ENCODE measurements at places on chromosomes 7 and 10.

GRCh38 chr7:12594122-12594897 is 23.8 kb downstream of the SCIN start:
- DNase-seq = no peak

- DNase-seq = no peak
Observed at GRCh38 chr7:153847828-153848227, 204.4 kb upstream of the DPP6 start.

DNA sequence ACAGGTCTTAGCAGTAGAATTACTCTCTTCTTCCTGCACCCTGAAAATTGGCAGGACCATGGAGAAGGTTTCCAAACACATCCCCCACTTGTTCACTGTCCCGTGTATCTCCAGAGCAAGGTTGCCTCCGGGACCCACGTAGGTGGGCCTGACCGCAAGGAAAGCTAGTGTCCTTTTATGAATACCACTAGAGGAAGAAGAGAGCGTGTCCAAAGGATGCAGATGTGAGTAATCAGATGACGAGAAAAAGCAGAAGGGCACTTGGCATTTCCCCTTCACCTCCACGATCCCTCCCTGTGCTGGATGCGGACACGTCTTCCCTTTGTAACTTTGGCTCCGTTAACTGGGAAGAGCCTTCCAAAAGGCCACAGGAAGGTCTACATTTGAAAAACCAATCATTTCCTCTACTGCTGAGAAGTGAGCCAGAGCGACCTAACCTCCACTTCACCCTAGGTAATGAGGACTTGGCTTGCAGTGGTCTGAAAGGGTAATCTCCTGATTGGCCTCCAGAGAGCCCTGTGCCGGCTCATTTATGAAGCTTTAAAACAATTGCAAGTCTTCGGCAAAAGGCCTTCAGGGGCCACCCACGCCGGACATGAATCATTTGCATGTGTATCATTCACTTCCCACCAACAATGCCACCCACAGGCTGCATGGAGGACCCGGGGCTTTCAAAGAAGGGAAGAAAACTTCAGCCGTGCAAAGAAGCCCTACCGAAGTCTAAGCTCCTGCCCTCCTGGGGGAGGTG is 55.4 kb downstream of the LYZL1 start:
- DNase-seq = no peak

- DNase-seq = no peak
Observed at GRCh38 chr10:107081644-107082043, 82.9 kb downstream of the SORCS1 start.

DNA sequence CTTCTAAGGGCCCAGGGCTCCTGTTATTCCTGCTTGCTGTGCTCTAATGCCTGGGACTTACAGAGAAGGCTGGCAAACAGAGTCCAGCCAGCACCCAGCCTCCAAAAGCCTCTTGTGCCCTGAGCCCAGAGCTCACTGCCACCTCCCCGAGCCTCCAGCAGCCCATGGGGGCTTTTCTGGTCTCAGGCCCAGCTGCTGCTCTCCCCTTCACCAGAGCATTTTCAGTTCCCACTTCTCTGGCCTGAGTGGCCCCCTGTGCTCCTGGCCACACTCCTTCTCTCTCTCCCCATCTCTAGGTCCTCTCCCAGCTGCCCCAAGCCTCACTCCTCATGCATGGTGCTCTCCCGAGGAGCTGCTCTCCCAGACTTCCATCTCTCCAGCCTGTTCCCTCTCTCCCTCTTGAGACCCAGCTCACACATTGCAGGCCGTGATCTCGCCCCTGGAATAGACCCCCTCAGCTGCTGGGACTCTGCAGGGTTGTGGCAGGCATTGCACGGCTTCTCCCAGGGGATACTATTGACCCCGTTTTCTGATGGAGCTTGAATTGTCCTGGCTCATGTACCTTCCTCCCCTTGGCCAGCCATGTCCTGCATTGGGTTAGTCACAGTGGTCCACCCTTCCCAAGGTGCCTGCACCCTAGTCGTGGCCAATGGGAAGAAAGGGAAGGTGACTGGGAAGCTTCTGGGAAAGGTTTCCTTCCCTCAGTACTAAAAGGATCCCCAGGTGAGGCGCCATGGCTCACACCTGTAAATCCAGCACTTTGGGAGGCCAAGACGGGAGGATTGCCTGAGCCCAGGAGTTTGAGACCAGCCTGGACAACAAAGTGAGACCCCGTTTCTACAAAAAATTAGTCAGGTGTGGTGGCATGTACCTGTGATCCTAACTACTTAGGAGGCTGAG is 9.0 kb upstream of the RASSF4 start:
- no peak for DNase-seq

GRCh38 chr10:62627983-62628382 is 176.5 kb upstream of the ADO start:
- DNase-seq = no peak

- no peak for DNase-seq
Observed at GRCh38 chr7:35030848-35031247, 6.4 kb downstream of the DPY19L1 start.

DNA sequence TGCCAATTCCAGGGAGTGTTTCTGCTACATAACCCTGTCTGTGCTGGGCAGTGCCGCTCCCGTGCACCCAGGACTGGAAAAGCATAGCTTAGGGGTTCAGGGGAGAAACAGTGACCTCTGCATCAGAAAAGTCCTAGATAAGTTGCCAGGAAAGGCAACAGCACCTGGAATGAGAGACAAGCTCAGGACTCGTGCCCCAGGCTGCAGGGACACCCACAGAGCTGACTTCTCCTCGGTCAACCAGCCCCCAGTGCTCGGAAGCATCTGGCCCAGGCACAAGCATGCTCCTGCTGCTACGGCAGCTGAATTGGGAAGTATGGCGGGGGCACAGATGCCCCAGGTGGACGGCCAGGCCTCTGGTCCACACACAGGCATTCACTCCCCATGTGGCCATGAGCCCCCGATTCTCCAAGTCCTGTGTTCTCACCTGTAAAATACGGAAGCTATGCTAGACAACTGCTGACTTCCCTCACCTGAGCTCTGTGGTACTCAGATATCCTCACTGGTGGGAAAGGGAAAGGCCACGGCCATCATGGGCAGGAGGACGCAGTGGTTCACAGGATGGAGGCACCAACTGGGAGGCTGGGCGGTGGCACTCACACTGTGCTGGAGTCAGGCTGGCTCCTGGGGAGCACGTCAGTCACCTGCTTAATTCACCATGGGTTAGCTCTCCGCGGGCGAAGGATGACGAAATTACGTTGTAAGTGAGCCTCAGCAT is 220.5 kb downstream of the PTPRN2 start:
- DNase-seq = no peak

- no peak for DNase-seq
Observed at GRCh38 chr10:132862485-132863420, 76.8 kb upstream of the NKX6-2 start.

GRCh38 chr10:49373361-49373760 is 22.5 kb downstream of the DRGX start:
- no peak for DNase-seq

GRCh38 chr10:59771162-59771807 is 18.0 kb upstream of the MRLN start:
- DNase-seq = no peak

DNA sequence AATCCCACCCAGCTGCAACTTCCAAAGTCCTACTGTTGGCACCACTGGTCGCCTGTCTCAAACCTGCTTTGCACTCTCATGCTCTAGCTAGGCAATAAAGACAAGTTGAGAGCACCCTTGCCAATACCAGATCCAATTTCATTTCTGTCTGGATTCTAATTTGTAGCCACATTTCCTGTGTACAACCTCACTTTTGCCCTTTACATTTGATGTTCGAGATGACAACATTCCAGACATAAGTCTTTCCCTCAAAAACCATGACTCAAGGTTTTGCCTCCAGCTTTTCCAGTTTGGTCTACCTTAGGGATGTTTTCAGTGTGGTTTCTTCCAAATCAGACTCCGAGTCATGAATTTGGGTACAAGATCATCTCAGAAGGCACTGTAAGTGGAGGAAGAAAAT is 309.0 kb downstream of the GPAM start:
- DNase-seq = no peak

DNA sequence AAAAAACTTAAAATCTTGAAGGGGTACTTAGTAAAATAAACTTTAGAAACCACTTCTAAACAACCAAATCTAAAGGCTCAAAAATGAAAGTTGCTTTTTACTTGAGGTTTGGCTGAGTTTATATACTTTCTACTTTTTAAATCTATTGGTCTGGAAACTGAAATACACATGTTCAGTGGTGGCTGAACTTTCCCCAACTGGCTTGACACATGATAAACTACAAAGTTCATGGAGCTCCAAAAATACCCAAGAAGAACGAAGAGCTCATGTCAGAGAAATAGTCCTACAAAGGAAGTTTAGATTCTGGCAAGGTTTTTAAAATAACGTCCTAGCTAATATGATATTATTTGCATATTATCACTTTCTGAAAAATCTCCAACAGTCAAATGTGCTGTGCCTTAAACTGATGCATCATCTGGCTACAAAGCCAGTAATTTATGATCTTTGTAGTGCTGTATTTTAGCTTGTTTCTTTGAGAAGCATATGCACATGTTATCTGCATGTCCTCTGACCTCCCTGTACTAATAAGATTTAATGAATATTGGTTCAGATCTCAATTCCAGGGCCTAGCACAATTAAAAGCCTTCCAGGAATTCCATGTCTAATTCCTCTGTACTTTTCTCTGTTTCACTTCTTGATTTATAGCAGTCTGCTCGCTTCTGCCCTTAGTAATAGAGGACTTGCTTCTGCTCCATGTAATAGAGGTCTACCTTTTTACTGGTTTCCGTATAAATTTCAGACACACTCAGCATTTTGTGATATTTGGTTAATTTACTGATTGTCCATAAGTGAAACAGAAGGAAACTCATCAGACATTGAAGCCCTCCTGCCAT is 28.2 kb downstream of the SEMA3C start:
- DNase-seq = no peak

DNA sequence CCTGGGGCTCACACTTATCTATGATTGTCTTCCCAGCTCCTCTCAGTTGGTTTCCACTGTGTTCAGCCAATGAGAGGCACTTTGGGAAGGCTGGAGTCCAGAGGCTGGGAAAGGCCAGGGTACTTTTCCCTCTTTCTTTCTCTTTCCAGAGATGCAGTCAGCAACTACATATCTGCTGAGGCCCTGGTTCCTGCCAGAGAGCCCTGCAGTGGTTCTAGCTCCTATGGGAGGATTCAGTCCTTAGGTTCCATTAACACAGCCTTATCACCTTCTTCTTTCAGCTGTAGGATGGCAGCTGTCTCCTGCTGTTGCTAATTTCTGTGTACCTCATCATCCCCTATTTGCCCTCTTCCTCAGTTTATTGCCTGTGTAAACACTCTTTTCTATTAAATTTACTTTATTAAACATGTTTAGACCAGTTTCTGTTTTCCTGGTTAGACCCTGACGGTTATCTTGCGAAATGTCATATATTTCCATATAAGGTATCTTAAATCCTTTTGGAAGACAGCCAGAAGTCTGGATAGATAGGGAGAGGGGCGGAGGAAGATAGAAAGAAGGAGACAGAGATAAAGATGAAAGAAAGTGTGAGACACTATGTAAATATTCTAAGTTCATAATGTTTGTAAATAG is 100.3 kb downstream of the HGF start:
- DNase-seq = no peak

DNA sequence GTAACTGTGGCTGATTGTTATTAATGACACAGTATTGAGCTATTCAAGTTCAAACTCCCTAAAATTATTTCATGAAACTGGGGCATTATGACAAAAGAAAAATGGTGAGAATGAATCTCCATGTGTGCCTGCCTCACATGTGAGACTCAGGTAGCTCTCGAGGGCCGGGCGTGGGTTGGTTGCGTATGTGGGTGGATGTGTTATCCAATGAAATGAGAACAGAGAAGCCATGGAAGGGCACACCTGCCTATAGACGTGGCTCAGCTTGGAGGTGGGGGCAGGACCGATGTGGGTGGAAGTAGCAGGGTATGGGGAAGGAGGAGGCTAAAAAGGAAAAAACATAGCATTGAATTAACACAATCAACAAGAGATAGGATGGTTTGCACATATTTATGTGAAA is 96.5 kb downstream of the AOAH start:
- DNase-seq = no peak

DNA sequence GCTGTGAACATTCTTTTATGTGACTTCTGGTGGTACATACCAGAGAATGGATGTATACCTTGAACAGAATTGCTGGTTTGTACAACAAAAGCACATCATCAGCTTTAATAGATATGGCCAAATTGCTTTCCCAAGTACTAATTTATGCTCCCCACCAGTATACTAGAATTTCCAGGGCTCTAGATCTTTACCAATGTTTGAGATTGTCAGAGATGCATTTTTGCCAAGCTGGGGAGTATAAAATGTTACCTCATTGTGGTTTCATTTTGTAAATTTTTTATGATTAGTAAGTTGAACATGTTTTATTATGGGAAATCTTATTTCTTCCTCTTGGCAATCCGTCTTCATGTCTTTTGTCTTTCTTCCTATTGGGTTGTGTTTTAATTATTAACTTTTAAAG is 179.9 kb upstream of the TMEM106B start:
- no peak for DNase-seq

DNA sequence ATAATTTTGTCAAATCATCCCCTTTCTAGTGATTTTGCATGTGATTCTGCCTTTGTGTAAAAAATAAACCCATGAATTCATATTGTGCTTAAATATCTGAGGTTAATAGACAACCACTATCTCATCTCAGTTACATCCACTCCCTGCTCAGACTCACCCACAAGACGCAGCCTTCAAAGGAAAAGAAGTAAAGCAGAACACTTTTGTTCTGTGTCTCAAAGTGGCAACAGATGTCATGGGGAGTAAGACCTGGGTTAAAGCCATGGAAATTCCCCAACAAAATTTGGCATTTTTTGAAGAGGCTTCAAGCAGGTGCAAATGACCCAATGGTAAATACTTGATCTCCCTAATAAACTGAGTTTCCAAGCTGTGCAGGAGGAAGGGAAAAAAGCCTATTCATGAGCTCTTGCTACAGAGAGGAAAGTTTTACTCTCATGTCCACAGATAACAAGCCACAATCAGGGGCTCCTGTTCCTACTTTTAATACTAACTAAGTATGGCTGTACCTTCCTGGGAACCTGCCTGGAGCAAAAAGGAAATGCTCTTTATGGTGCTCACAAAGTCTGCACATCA is 4.7 kb downstream of the CYP3A7 start:
- DNase-seq = no peak

DNA sequence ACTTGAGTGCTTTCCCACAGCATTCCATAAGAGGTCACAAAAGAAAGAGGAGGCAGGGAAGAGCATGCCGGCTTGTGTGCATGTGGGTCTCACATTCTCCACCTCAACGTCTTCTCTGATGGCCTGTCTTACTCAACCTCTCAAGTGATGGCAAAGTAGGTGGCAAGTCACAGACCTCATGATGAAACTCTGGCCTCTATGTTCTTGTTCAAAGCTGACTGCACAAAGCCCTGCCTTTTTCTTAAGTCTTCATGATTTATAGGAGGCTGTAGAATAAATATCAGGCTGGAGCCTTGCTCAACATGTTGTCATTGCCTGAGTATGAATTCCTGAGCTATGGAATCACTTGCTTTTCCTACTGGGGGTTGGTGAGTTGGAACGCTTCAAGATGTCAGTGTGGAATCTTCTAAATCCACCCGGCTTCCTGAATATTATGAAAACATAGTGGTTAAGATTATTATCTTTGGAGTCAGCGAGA is 213.6 kb upstream of the INHBA start:
- no peak for DNase-seq

Data from stimulated activated CD8-positive, alpha-beta memory T cell treated with anti-CD3 and anti-CD28 coated beads, Interleukin-7, amount 100 ng/mL, for 1 hour (primary cell).